ENCODE measurements at places on chromosomes 13 and 19.

GRCh38 chr13:94588541-94588940 lies 7.4 kb downstream of the TGDS start:
- DNase-seq = no peak

GRCh38 chr19:20038358-20039202 lies 725 bp downstream of the ZNF682 start:
- DNase-seq = peak; percentile 48

DNA sequence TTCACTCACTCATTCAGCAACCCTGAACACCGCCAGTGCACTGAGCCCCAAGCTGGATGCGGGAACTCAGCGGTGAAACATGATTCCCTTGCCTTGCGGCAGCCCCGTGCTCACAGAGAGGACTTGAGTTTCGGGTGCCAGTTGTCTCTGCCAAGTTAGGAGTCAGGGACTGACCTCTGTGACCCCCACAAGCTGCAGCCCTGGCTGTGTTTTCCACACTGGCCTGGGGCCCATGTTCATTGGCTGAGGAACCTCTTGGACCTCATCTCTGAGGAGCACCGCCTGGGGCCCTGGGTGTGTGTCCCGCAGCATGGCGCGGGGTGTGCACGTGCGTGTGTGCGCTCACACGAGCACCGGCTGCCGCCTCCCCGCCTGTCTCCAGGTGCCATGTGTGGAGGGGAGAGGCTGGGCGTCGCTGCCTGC lies 31.0 kb downstream of the CAPN12 start:
- DNase-seq = no peak

- DNase-seq = no peak
Observed at GRCh38 chr13:111539791-111540446, 219.5 kb downstream of the TEX29 start.

GRCh38 chr19:4957981-4958380 lies 10.9 kb upstream of the KDM4B start:
- no peak for DNase-seq

DNA sequence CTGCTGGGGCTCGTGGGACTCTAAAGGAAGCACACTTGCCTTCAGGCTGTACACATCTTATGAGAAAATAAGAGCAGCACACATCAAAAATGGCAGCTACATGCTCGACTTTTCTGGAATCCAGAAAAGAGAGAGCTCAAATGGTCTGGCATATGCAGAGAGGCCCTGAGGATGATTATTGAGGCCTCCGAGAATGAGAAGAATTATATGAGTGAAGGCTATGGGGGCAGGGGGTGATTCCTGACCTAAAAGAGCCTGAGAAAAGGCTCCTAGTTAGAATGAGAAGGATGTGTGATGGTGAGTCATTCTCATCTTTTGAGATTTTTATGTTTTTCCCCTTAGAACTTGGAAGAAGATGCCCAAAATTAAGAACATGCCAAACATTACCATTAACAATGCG lies 97.1 kb downstream of the HSPH1 start:
- no peak for DNase-seq

- no peak for DNase-seq
Observed at GRCh38 chr13:76813000-76813691, 73.1 kb downstream of the KCTD12 start.

DNA sequence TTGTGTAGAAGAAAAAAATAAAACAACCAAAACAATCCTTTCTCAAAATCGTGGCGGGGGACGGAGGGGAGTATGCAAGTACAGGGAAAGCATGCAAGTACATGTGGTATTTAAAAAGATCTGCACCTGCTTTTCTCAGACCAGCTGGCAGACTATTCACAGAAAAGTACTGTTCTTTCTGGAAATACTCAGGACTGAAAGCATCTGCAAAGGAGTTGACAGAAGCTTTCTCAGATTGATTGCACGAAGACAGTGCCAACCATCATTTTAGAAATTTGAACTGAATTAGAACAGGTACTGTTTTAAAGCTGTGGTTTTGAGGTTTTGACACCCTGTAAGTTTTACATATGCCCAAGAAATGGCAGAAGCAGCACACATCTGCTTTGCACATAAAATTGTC lies 19.8 kb upstream of the PCDH8 start:
- peak; percentile 80 for DNase-seq

GRCh38 chr13:22757530-22758120 lies 423.2 kb upstream of the SGCG start:
- DNase-seq = no peak

DNA sequence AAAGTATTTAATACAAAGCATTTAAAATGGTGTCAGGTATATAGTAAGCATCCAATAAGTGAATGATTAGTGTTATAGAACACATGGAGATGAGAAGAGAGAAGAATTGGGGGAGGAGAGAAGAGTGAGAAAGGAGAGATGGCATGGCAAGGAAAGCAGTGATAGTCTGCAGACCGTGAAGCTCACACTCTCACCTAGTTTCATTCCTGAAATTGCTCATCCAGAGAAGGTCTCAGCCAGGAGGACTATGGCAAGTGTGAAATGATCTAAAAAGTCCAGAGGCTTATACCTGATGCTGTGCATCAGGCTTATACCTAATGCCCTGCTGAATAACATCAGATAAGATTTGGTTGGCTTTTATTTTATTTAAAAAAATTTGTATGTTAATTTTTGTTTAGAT lies 351.6 kb upstream of the KLF12 start:
- no peak for DNase-seq

DNA sequence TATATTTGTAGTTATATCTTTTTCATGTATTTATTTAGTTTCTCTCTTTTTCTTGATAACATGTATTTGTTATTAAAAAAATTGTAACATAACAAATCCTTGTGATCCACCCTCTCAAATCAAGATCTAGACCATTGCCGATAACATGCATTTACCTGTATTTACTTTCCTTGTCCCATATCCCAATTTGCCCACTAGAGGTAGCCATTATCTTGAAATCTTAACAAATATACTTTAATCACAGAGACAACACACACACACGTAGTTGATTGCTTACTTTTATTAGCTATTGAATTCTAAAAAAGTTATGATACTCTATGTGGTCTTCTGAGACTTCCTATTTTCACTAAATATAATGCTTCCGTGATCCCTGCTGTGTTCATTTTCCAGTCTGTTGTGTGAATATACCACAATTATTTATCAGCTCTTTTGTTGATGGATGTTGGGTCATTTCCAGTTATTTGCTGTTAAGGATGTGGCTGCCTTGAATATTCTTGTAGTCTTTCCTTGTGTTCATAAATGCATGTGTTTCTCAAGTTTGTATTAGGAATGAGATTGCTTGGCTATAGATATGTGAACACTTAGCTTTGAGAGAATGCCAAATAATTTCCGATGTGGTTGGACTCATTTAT lies 31.3 kb upstream of the ZMYM2 start:
- no peak for DNase-seq

GRCh38 chr13:100543872-100544602 lies 44.6 kb downstream of the GGACT start:
- DNase-seq = no peak

DNA sequence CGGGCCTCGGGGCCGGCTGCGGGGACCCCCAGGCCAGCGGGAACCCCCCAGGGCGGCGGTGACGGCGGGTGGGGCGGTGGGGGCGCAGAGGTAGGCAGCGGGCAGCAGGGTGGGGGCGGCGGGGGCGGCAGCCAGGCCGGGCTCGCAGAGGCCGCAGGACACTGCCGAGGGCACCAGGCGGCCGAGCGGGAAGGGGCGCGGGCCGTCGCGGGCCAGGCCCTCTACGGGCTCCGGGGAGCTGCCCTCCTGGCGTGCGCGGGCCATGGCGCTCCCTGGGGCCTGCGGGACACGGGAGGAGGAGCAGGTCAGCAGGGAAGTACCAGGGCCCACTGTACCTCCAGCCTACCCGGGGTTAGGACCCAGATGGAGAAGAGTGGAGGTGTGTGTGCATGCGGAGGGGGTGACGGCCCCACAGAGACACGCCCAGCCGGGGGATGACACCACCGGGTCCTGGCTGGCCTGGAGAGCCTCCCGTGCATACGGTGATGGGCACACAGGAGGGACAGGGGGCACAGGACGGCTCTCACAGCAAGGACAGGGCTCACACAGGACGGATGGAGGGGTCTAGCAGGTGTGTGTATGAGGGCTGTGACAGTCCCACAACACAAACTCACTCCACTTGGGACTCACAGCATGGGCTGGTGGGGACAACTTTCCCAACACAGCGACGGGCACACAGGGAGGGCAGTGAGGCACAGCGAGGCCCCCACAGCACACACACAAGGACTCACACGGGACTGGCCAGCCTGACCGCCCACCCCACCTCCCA lies 2.6 kb downstream of the BBC3 start:
- DNase-seq = no peak

GRCh38 chr19:8688930-8689329 lies 9.7 kb downstream of the ACTL9 start:
- DNase-seq = no peak

GRCh38 chr19:49338023-49338677 lies 2.9 kb downstream of the CD37 start:
- DNase-seq = no peak

DNA sequence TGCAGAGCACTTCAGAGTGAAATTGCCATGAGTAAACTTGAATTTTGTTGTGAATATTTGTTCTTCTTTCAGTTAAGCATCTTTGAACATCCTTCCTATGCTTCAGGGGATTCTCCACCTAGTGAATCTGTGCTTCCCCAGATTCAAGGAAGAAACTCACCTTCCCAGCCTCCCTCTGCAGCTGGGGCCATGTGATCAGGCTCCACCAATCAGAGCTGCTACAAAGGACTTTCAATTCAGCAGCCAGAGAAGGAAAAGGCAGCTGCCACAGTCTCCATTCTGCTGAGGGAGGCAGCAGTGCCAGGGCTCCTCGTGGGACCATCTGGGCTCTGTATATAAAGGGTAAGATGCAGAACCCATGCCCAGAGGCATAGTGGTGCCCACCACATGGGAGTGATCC lies 89.7 kb upstream of the SIAH3 start:
- peak; percentile 11 for DNase-seq
